ENCODE measurements at places on chromosomes 6 and 20.
A peak's percentile ranks its signal among the peaks of the same experiment; 100 is the strongest.

GRCh38 chr20:17295991-17296390 is 69.2 kb downstream of the PCSK2 start:
- ATAC-seq = no peak

- ATAC-seq = no peak
These were observed 34.2 kb upstream of the SUPT3H start for GRCh38 chr6:45411959-45412358.

- ATAC-seq = no peak
These were observed 35.1 kb downstream of the SYNJ2 start for GRCh38 chr6:158016571-158017383.

DNA sequence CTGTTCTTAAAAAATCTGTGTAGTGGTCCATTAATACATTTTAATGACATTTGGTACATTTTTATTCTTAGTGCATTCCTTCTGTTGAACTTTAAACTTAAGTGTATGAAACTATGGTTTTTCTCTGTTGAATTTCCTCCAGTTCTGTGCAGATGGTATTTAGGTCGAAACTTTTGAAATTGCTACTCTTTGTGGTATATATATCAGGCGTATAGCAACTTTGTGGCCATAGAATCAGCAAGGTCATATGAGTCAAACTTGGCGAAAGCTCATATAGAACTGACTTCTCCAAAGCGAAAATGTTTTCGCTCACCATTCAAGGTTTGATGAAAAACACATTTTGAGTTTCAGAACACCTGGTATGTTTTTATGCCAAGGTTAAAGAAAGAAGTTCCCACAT is 93.7 kb downstream of the MAP3K4 start:
- no peak for ATAC-seq

- ATAC-seq = no peak
These were observed 43.7 kb downstream of the CBLN4 start for GRCh38 chr20:55961376-55962330.

GRCh38 chr6:34795836-34796425 is 4.0 kb downstream of the BLTP3A start:
- ATAC-seq = no peak

DNA sequence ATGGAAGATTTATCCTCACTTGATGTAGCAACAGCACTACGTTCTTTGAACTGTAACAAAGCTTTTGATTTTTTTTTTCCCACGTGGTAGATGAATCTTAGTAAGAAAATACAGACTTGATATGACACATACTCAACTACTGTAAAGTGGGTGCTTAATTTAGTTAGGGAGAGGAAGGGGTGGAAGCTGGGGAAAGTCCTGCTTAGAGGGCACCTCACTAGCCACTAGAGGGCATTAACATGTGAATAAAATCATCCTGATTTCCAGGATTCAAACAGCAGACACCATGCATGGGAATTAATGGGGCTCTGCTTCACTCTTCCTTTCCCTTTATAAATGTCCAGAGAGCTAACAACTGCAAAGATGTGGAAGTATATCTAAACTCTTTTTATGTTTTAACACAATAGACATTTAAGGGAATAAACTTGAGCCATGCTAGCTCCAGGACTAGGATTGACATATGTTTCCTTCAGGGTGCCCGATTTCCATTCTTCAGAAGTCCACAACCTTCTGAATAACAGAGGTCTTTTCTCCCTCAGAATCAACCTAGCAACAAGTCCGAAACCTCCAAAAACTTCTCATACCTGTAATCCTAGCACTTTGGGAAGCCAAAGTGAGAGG is 250.1 kb downstream of the ATXN1 start:
- peak; percentile 64 for ATAC-seq

GRCh38 chr6:49911252-49911651 is 44.9 kb upstream of the CRISP1 start:
- no peak for ATAC-seq

DNA sequence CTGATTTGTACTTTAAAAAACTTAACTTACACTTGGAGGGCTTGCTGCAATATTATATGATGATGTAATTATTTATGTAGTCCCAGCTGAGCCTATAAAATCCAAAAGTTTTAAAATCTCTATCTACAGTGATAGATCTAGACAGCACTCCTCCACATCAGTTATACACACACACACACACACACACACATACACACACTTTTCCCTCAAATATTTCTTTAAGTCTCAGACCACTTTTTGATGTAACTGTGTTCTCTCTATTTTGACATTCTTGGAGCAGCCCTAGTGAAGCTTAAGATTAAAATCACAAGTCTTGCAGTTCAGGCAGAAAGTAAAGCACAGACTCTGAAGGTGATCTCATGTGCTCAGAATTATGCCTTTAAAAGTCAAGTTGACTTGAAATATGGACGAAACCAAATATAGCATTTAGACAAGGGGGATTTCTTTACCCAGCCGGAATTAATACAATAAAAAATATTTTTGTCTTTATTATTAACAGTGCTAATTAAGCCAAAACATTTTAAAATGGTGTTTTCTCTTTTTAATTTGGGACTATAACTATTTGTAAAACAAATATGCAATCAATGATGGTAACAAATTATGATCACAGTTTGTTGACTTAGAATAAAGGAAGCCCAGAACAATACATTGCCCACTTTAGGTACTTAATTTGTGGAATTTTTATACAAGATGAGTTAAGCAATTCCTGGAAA is 63.5 kb upstream of the TMEM30A start:
- no peak for ATAC-seq

- no peak for ATAC-seq
These were observed 75.2 kb upstream of the ARID1B start for GRCh38 chr6:156701966-156702365.

DNA sequence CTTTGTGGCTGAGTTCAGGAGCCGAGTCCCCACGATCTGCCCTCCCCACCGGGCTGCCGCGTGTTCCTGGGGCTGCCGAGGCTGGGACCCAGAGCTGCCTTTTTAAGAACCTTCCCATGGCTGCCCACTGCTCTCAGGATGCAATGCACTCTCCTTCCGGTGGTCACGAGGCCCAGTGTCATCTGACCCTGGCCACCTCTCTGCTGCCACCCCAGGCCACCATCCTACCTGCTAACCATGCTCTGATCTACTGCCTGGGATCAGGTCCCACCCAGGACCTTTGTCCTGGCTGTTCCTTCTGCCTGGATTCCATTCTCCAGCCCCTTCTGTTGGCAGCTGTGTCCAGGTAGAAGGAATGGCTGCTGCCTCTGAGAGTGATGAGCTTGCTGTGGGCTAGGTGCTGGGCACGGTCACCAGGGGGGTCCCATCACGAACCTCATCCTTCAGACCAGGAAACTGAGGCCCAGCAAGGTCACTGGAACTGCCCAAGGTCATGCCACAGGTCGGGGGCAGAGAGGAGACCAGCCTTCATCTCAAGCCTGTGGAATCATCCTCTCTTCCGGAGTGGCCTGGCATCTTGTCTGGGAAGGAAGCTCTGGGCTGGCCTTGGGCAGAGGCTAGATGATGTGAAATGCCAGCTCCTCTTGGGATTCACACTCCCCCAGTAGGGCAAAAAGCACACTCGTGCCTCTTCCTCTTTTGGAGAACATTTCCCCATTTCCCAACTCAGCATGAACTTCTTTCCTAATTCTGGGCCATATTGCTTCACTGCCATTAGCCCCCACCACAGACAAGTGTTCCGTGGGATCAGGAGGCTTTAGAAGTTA is 20.5 kb downstream of the PCK1 start:
- no peak for ATAC-seq

DNA sequence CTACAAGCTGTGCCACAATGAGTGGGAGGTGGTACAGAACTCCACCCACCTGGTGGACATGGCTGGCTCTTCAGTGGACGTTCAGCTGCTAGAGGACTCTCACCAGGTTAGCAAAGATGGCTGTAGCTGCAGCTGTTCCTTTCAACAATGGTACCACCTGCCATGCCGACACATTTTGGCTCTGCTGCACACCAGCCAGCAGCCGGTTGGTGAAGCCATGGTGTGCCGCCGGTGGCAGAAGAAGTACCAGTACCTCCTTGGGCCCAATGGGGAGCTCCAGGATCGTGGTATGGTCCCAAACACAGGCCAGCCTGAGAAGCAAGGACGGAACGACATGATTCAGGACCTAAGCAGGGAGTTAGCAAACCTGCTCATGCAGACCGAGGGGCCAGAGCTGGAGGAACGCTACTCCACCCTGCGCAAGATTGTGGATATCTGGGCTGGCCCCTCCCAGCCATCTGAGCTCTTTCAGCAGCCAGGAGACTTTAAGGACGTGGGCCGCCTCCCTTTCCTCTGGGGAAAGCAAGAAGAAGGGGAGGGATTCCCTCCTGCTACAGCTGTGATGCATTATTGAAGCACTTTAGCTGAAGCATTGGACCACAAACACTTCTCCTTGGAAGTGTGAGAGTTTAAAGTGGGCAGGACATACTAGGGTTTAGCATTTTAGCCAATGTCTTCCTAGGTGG is 2.8 kb upstream of the ZSWIM1 start:
- ATAC-seq = no peak

All from esophagus mucosa (tissue), 1 donor.